ENCODE measurements at places on chromosomes 6 and 20. TPM values are rescaled to one million over a fixed set of nuclear protein-coding genes. Genes with fewer than 3 reads are reported as not detected.

DNA sequence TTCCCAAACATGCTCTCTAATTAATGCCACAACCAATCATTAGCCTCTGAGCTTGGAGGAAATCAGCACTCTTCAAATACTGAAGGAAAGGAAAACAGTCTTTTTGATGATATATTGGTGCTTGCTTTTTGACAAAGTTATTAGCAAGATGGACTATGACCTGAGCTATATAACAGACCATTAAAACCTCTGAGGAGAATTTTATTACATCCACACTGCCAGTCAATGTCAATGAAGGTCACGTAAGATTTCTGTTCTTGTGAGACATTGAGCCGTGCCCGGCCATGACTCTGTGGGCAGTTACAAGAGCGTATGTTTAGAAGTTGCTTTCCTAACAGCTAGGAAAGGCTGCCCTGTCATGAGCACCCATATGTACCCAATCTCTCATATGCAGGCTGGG lies 659.0 kb downstream of the UTRN start:
- no peak for DNase-seq

DNA sequence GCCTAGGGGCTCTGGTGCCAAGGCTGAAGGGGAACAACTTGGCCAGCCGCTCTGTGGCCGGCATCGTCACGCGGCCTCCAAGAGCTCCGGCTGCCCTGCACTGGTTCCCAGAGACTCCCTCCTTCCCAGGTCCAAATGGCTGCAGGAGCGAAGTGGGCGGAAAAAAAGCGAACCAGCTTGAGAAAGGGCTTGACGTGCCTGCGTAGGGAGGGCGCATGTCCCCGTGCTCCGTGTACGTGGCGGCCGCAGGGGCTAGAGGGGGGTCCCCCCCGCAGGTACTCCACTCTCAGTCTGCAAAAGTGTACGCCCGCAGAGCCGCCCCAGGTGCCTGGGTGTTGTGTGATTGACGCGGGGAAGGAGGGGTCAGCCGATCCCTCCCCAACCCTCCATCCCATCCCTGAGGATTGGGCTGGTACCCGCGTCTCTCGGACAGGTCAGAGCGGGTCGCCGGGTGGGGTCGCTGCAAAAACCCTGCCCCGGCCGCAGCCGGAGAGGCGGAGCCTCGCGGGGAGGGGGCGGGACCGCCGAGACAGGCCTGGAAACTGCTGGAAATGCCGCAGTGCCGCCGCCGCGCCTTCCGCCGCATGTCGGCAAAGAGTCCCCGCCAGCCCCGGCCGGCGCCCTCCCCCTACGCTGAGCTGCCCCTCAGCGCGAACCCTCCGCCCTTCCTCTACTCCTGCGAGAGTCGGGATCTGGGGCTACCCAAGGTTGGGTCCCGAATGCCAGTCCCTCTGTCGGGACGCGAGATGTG lies 814 bp upstream of the HSP90AB1 start:
- DNase-seq, result peak; percentile 71

DNA sequence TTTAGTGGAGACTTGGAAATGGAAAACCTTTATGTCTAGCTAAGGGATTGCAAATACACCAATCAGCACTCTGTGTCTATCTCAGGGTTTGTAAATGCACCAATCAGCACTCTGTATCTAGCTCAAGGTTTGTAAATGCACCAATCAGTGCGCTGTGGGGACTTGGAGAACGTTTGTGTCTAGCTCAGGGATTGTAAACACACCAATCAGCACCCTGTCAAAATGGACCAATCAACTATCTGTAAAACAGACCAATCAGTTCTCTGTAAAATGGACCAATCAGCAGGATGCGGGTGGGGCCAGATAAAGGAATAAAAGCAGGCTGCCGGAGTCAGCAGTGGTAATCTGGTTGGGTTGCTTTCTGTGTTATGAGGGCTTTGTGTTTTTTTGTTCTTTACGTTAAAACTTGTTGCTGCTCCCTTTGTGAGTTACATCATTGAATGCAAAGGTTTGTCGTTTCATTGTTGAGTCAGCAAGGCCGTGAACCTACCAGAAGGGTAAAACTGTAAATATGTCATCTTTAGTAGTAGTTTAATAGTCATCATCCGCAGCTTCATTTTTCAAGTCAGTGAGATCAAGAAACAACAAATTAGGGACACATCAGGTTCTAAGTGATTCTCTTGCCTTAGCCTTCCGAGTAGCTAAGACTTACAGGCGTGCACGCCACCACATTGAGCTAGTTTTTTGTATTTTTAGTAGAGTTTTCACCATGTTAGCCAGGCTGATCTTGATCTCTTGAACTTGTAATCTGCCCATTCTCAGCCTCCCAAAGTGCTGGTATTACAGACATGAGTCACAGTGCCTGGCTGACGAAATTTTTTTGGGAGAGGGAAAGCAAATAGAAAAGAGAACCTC lies 22.7 kb upstream of the NUP153 start:
- no peak for DNase-seq

Gene PNLDC1
- not detected for total RNA-seq

DNA sequence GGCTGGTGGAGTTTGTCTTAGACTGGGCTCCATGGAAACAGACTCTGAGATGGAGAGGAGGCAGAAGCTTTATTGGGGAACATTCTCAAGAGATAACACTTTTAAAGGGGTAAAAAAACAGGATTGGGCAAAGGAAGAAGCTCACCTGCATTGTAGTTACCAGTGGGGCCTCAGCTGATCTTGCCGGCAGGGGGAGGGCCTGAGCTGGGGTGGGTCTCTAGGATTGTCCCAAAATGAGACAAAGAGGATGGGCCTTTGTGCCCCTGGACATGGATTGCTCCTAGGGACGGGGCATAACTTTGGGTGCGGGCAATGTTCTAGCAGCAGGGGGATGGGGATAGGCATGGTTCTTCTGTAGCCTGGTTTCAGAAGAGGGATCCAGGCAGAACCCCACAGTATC lies 12.5 kb downstream of the SGK2 start:
- DNase-seq, result no peak

GRCh38 chr20:4006640-4007039 lies 8.7 kb downstream of the RNF24 start:
- no peak for DNase-seq

GRCh38 chr6:148595550-148595949 lies 151.3 kb upstream of the UST start:
- no peak for DNase-seq

Gene MAPK13
- 0.46 TPM for total RNA-seq

GRCh38 chr20:6732001-6732447 lies 35.5 kb upstream of the BMP2 start:
- DNase-seq, result no peak

Gene TMC2
- total RNA-seq, result not detected

GRCh38 chr6:132456700-132457143 lies 55.4 kb upstream of the MOXD1 start:
- DNase-seq, result no peak

DNA sequence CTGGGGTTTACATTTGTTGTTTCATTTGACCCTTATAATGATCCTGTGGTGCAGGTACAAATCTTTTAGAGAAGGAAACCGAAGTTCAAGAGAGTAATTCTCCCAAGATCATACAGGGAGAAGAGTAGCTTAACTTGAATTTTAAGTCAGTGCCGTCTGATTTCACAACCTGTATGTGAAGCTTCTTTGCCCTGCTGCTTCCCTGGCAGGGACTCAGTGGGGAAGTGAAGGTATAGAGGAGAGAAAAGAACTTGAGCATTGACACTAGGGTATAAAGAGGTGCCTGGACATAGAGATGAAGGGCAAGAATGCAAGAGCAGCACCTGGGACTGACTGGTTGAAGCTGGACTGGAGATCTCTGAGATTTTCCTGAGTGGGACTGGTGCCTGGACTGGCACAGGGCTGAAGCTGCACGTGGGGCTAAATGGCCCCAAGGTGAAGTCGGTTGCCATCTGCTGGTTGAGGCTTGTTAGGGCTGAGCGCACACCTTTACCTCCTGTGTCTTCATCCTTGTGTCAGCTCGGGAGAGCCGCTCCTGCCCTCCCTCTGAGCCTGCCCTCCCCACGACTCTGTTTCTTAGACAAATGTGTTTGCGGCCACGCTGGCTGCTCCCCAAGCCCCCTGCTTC lies 41.8 kb downstream of the FARS2 start:
- no peak for DNase-seq

GRCh38 chr6:109073344-109074132 lies 21.1 kb downstream of the SESN1 start:
- DNase-seq, result peak; percentile 41

- no peak for DNase-seq
Measured at GRCh38 chr20:63957690-63958441, 1.6 kb upstream of the UCKL1 start.

Gene MEP1A
- total RNA-seq, result not detected

DNA sequence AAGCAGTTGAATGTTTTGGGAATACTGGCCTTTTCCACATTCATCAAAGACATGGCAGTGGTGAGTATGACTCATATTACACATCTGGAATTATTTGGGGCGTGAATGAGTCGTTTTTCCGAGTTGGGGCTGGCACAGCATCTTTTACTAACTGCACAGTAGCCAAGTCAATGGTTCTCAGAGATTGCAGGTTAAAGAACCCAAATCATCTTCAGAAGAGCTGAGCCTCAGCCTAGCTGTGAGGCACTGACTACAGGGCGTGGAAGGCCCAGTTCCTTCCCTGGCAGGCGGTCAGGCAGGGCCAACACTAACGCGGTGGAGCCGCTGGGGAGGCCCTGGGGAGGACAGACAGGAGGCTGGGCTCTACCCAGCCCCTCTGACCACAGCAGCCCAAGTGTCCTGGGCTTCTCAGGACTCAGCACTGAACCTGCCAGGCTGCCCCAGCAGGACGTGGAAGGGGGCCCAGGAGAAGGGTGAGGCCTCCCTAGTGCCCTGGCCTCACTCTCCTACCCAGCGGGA lies 20.1 kb upstream of the HELZ2 start:
- peak; percentile 47 for DNase-seq
